Fibroblast of skin of left biceps (primary cell): ENCODE measurements at places on chromosomes 3 and 15.

DNA sequence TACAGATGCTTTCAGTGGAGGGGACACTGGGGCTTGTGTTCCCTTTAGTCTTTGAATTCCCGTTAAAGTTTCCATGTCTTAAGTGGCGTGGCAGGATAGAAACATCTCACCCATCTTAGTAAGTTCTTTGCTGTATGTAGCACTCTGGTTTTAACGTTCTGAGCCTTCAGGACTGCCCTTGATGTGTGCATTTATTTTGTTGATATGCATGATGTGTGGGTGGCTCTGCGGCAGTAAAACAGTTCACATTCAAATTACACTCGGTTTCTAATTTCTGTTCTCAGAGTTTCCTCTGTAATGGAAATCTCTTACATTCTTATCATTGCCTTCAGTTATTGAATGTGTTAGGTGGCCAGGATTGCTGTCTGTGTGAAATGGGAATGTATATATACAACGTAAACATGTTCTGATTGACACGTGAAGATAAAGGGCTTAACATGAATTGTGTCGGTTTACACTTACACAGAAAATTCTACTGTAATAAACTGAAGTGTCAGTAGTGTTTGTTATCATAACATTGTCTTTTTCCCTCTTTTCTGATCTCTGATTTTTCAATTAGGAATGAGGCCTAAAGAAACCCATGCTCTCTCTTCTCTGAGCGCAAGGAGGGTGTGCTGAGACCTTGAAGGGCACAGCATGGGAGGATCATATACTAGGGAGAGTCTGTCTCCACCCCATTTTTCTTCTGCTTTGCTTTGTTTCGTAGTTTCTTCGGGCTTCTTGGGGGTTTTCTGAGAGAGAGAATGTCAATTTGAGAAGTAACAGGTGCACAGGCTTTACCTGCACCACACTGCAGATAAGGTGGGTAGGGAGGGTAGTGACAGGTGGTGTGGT is 51.5 kb downstream of the IGF1R start:
- DNase-seq, result no peak

DNA sequence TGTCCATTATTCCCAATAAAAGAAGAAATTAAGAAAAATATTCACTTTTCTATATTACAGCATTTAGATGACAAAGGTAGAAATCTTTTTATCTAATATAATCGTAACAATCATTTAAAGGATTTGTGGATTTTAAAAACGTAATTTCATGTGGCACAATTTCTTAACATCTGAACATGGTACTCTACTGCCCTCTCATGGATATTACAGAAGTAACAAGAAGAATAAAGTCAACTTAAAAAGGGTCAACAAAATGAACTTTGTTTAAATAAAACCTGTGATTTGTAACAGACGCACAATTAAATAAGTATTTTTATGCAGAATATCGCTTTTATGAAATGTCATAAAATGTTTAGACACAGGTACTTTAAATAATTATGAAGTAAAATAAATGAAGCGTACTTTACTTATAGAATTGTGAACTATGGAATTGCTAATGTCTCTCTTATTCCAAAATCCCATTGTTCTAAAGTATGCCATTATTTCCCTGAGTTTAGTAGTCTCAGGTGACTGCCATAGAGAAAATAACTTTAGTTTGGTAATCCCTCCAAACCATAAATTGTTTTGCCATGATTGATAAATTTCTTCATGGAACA is 366.8 kb upstream of the ZNF385D start:
- DNase-seq, result peak; percentile 18

- no peak for DNase-seq
Measured at GRCh38 chr15:50260969-50261496, 4.5 kb downstream of the HDC start.

GRCh38 chr15:72065801-72066200 is 52.1 kb downstream of the MYO9A start:
- no peak for DNase-seq

DNA sequence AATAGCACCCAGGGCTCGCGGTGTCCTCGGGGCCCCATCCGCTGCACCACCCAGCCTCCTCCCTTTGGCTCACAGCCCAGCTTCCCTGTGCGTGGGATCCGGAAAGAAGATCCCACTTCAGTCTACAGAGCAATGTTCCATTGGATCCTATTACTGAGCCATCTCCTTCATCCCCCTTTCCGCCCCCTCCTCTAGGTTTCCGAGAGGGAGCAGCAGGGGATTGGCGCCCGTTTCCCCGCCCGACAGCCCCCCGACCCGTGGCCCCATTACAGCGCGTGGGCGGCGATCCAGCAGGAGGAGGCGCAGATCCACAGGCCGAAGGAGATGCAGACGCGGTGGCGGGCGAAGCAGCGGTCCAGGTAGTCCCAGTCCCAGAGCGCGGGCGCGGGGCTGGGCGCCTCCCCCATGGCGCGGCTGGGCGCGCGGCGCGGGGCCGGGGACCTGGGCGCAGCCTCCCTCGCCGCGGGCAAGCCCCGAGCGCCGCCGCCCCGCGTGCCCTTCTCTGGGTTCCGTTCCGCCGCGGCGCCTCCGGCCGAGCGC is 340 bp downstream of the TMEM44 start:
- DNase-seq, result no peak

DNA sequence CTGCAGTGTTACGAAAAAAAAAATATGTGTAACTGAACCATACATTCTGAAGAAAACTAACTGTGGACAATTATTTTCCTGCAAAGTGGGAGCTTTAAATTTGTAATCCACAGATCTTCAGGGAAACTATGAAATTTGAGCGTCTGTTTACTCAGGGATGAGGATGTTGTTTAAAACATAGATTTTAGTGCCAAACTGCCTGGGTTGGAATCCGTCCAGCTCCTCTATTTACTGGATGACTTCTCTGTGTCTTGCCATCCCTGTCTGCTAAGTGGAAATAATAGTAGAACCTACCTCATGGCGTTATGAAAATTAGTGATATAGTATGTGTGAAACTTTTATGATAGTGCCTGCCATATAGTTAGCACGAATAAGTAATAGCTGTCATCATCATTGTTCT is 666.5 kb downstream of the SQOR start:
- no peak for DNase-seq

GRCh38 chr3:34851137-34851536 is 788.2 kb upstream of the ARPP21 start:
- no peak for DNase-seq

DNA sequence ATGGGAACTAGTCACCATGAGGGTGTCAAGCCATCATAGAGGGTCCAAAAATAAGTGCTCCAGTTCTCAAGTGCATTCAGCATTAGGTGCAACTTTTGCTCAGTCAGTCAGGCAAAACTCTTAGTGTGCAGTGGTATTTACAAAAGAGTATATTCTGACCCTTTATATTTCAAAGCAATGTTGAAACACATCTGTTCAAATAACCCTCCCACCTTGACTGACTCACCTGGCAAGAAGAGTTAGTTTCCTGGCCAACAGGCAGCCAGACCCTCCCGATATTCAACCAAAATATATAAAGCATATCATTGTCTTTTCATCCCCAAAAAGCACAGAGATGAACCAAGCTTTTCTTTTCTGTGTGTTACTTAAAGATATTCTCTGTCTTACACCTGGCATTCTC is 7.6 kb upstream of the COL8A1 start:
- no peak for DNase-seq

- no peak for DNase-seq
Measured at GRCh38 chr15:100947760-100948429, 28.7 kb downstream of the LRRK1 start.

GRCh38 chr3:16289144-16289889 is 24.3 kb downstream of the OXNAD1 start:
- DNase-seq, result no peak

DNA sequence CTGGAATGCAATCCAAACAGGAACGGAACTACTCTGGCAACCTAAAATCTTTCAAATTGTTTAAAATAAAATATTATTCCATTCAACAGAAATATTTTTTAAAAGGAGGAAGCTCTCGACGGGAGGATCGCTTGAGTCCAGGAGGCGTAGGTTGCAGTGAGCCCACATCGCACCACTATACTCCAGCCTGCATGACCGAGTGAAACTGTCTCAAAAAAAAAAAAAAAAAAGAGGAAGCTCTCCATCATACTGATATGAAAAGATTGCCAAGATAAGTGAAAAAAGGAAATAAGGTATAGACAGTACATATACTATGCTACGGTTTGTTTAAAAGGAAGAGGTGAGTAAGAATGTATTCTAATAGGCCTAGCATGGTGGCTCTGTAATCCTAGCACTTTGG is 3.6 kb downstream of the RAD18 start:
- no peak for DNase-seq

GRCh38 chr3:48432411-48433371 is 2.8 kb upstream of the PLXNB1 start:
- DNase-seq, result no peak

GRCh38 chr3:139505829-139506386 is 29.6 kb upstream of the RBP2 start:
- DNase-seq, result no peak

- DNase-seq, result no peak
Measured at GRCh38 chr3:64977308-64978100, 289.7 kb upstream of the ADAMTS9 start.

DNA sequence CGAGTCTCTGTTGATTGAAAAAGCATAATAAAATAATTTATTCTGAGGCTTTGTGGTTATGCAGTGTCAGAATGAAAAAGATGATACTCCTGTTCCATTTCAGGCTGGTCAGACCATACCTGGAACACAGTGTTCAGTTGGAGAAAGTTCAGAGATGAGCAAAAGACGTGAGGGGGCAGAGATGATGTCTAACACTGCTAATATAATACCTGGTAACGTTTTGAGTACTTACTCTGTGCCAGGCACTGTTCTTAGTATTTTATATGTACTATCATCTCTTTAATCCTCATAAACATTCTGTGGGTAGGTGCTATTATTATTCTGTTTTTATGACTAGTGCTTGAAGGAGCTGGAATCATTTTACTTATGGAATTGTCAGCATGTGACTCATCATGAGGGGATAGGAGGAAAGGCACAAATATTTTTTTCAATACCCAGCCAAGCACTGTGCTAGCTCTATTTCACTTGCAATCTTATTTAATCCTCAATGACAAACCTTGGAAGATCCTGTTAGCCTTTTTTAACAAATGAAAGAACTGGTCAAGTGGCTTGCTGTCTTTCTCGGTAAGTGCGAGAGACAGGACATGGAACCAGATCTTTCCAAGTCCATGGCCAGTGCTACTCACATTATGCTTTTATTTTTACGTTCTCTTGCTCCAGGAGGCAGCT is 31.8 kb downstream of the IQGAP1 start:
- DNase-seq, result peak; percentile 69

GRCh38 chr15:74402337-74402841 is 31.4 kb downstream of the SEMA7A start:
- DNase-seq, result no peak

GRCh38 chr3:149604125-149604875 is 53.5 kb downstream of the WWTR1 start:
- DNase-seq, result no peak

GRCh38 chr3:2910997-2911396 is 199.2 kb downstream of the IL5RA start:
- DNase-seq, result no peak

- no peak for DNase-seq
Measured at GRCh38 chr15:23642413-23643044, 5.1 kb downstream of the MAGEL2 start.

GRCh38 chr3:160150525-160150924 is 74.7 kb upstream of the C3orf80 start:
- DNase-seq, result no peak

DNA sequence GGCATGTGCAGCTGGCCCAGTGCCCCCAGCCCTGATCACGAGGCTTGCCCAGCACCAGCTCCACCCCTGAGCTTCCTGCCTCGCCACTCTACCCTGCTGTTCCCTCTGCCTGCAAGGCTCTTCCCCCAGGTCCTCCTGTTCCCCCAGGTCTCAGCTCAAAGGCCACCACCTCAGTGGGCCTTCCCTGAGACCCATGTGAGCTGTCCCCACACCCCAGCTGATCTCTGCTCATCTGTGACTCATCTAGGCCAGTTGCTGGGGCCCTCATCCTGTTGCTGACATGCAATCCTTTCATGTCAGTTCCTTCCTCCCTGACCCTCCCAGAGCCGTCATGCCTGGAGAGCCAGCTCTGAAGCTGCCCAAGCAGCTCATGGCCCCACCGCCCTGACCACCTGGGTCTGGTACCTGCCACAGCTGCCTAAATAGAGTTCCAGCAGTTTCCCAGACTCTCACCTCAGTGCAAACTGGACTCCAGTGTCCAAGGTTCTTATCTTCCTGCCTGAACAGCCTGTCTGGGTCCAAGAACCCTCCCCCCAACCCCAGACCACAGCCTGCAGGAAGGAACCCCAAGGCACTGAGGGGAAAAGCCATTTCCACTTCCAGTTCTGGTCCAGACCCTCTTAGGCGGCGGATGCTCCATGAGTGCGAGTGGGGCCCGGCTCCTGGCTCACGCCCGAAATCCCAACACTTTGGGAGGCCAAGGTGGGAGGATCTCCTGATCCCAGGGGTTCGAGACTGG is 116.6 kb upstream of the IQSEC1 start:
- no peak for DNase-seq

DNA sequence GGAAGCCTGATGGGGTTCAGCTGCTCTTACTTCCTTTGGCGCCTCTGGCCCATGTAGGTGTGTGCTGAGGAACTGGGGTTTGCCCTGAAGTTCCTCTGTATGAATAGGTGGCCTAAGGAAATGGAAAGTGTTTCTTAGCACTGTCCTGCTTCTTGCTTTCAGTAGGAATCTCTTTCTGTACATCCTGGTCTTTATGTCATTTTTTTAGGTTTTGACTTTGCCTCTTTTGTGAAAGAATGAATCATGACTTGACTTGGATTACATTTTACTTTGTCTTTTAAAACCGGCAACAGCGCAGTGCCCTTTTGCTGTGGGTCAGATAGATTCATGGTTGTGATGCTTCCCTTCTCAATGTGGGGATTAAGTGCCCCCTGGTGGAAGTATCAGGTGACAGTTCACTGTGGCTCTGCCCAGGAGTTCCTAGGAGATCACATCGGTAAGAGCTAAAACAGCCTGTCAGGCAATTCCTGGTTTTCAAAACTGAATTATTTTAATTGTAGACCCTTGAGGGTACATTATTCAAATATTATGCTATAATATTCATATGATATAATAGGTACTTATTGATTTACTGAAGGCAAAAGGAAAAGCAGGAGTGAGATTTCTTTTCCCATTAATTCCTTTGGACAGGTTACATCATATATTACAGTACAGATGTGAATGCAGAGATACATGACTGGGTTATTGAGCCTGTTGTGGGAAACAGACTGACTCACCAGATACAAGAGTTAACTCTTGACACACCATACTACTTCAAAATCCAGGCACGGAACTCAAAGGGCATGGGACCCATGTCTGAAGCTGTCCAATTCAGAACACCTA is 95.4 kb downstream of the HCN4 start:
- DNase-seq, result peak; percentile 13
